Right ventricle myocardium inferior (tissue), 1 donor: ENCODE measurements at places on chromosomes 16 and 17. TPM values are rescaled to one million over a fixed set of nuclear protein-coding genes. Genes with fewer than 3 reads are reported as not detected.

Gene HID1
- 8.5 TPM for total RNA-seq

Gene TP53TG3C
- total RNA-seq, result 0.46 TPM

Gene NEUROD2
- not detected for total RNA-seq

Gene TEX19
- total RNA-seq, result not detected

Gene MYO1D
- 4.7 TPM for total RNA-seq

Gene CTRB2
- total RNA-seq, result not detected

Gene SLC2A4
- total RNA-seq, result 119 TPM

Gene CCT6B
- total RNA-seq, result 1.4 TPM

Gene TPSD1
- total RNA-seq, result 0.54 TPM

Gene ZNF646
- 9.9 TPM for total RNA-seq

Gene INTS2
- total RNA-seq, result 9.1 TPM

Gene ZNF629
- 17.4 TPM for total RNA-seq

Gene CLUH
- total RNA-seq, result 180 TPM

Gene IQCK
- 5.2 TPM for total RNA-seq

Gene PPP1R27
- total RNA-seq, result not detected

Gene SLC6A2
- total RNA-seq, result not detected

Gene GRAPL
- total RNA-seq, result 1.2 TPM

Gene CA7
- not detected for total RNA-seq

Gene ABCC3
- 0.68 TPM for total RNA-seq

Gene KRT40
- not detected for total RNA-seq

Gene TBC1D16
- 16.3 TPM for total RNA-seq

Gene NTN1
- 24.5 TPM for total RNA-seq

Gene CCL17
- not detected for total RNA-seq

Gene HASPIN
- 0.22 TPM for total RNA-seq

Gene ANKRD40CL
- total RNA-seq, result not detected

Gene CFAP97D1
- not detected for total RNA-seq

Gene CACNA1H
- total RNA-seq, result 6.0 TPM

Gene IL17C
- not detected for total RNA-seq

Gene NAGS
- 0.68 TPM for total RNA-seq

Gene RRAD
- 84.3 TPM for total RNA-seq

Gene GGT6
- total RNA-seq, result 0.14 TPM
